Bone marrow (tissue), 2 donors: ENCODE measurements at places on chromosomes 5 and 9.

DNA sequence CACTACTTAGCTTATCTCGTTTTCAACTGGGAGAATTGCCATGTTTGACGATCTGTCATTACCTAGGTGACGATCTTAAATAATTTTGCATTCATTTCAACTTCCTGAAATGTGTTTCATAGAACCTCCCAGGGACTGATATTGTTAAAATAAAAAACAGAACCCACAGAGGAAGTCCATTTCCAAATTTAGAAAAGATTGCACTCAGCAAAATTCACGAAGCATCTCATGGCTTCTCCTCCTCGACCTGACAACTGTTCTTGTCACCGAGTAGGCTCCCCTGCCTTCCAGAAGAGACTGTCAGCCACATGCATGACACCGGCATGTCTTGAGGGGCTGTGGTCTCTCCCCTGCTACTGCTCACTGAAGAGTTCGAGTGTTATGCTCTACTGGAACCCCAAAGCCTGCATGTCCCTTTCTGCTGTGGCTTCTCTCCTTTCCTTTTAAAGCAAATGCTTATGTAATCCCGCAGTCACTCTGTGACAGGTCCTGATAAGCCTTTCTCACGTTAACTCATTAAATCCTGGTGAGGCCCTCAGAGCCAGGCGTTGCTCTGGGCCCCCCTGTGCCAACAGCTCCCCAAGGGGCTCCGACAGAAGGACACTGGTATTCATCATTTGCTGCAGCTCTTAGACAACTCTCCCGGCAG, 26.8 kb upstream of the ANKRD33B start:
- DNase-seq: peak; percentile 18

- DNase-seq: no peak
Observed at GRCh38 chr5:82815871-82816270, 261.3 kb downstream of the TMEM167A start.

GRCh38 chr9:20326516-20326915, 295.8 kb downstream of the MLLT3 start:
- DNase-seq: no peak

GRCh38 chr5:176670449-176670848, 23.2 kb downstream of the TSPAN17 start:
- no peak for DNase-seq

GRCh38 chr5:33800241-33800950, 91.4 kb downstream of the ADAMTS12 start:
- no peak for DNase-seq

DNA sequence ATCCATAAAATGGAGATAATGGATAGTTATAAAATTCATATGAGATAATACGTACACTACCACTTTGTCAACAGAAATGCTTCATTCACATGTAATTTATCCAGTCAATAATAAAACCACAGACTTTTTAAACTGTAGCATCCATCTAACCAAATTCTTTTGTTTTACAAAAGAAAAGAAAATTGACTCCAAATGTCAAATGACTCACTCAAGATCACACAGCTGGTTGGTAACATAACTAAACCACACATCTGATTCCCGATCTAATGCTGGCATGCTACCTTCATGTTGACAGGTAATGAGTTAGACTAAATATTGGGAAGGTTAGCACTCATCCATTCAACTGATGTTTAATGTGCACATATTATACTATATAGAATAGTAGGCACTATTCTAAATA, 4.9 kb downstream of the FRMD3 start:
- no peak for DNase-seq
